ENCODE measurements at places on chromosomes 13 and 19.

GRCh38 chr19:1847684-1848398 lies 442 bp downstream of the REXO1 start:
- peak; percentile 75 for DNase-seq

GRCh38 chr19:44746946-44747738 lies 1.4 kb upstream of the BCL3 start:
- DNase-seq: peak; percentile 97

- no peak for DNase-seq
Measured at GRCh38 chr19:40617961-40618360, 16.8 kb downstream of the LTBP4 start.

- DNase-seq: peak; percentile 70
Measured at GRCh38 chr19:13844130-13844631, 32.8 kb upstream of the NANOS3 start.

GRCh38 chr19:39253374-39254149 lies 4.9 kb upstream of the IFNL4 start:
- no peak for DNase-seq

- no peak for DNase-seq
Measured at GRCh38 chr19:46299004-46299509, 2.2 kb downstream of the HIF3A start.

GRCh38 chr13:109780845-109781383 lies 5.5 kb downstream of the IRS2 start:
- no peak for DNase-seq

GRCh38 chr13:25232937-25233515 lies 54.3 kb downstream of the MTMR6 start:
- DNase-seq: no peak

GRCh38 chr13:109650861-109651260 lies 135.5 kb downstream of the IRS2 start:
- DNase-seq: no peak

DNA sequence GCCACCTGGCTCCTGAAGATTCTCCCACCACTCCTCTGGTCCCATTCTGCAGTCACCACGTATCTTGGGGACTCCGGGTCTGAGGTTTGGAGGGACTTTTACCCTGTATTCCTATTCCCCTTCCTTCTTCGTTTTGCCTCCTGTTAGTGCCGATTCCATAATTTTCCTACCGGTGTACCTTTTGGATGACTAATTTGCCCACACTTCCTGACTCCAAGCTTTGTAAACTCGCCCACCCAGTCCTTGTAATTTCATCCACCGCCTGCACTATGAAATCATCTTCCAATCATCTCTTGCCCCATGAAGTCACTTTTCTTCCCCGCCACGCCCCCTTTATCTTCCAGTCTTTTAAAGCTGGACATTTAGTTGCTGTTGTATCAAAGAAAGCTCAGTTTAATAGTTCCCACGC lies 572 bp downstream of the UCHL3 start:
- DNase-seq: peak; percentile 65
